HepG2 (cell line): ENCODE measurements at places on chromosomes 7 and 10. TPM values are rescaled to one million over a fixed set of nuclear protein-coding genes. Genes with fewer than 3 reads are reported as not detected.

The SLC26A4 gene
- total RNA-seq: 0.11 TPM in 1 of 2 replicates, not detected in the other

The PDE1C gene
- not detected in 2 replicates for total RNA-seq

The GUSB gene
- total RNA-seq: 8.8 and 18.8 TPM in 2 replicates

The GPR85 gene
- total RNA-seq: not detected in 2 replicates

The SUN3 gene
- total RNA-seq: not detected in 2 replicates

The SPDYE6 gene
- 0.07 TPM in 1 of 2 replicates, not detected in the other for total RNA-seq

DNA sequence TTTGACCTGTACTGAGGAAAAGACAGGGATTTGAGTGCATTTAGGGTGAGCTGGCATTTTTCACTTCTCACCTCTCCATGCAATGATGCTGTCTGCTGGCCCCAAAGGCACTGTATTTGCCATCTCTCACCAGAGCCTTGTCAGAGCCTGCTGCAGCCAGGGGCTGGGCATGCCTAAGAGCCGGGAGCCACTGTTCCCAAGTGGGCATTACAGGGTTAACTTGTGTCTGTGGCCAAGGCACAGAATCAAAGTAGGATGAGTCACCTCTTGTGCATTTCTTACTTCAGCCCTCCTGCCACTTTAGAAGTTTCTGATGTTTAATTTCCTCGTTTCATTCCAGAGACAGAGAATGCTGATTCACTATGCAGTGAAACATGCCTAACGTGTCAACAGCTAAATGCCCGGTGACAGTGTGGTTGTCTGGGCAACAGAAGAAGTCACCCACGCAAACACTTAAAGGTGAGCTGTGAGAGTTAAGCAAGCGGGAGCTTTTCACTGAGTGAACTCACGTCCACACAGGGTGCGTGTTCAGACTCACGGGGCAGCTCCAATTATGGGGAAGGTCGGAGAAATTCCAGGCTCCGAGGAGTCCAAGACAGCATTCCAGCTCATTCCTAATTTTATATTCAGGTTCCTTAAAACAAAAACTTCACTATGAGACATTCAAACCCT is 57.1 kb upstream of the IGFBP3 start:
- H3K4me1 ChIP-seq: peaks cover 69% of the 10 kb centered on the region
- no peak overlapping the region for H3K4me3 ChIP-seq

- no peaks in the 10 kb centered on the region for H3K4me1 ChIP-seq
- H3K27me3 ChIP-seq: peaks cover 75% of the 10 kb centered on the region
- no peaks in the 10 kb centered on the region for H3K36me3 ChIP-seq
- H3K27ac ChIP-seq: no peak overlapping the region
- no peak overlapping the region for H3K4me3 ChIP-seq
- DNase-seq: no peak
These were observed 29.7 kb downstream of the HTRA1 start for GRCh38 chr10:122490786-122491680.

GRCh38 chr7:157158400-157158799 is 19.7 kb downstream of the UBE3C start:
- H3K4me1 ChIP-seq: peaks cover 2% of the 10 kb centered on the region
- H3K27ac ChIP-seq: no peak overlapping the region
- no peaks in the 10 kb centered on the region; the same call in 1 of the 2 replicates for H3K36me3 ChIP-seq

GRCh38 chr10:102511583-102512274 is 8.0 kb downstream of the SUFU start:
- DNase-seq: no peak
- H3K27ac ChIP-seq: no peak overlapping the region
- H3K36me3 ChIP-seq: peaks cover 7% of the 10 kb centered on the region
- H3K27me3 ChIP-seq: no peaks in the 10 kb centered on the region

DNA sequence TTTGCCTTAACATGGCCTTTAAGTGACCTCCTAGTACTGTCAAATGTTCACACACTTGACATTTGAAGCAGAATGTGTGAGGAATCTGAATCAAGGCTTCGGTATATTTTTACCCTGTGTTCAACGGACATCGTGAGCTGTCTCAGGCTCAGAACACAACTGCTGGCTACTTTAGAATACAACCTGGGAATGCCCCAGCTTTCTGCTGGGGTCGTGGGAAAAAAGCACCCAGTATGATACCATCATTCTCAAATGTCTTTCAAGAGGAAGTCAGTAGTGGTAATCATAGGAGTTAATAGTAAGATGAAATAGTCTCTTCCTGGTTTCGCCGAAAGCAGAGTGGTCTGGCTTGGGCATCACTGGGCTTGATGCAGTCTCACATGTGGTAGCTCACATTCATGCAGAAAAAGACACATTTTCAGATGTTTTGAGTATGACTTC is 67.2 kb downstream of the CREB5 start:
- H3K27me3 ChIP-seq: peaks cover under 1% of the 10 kb centered on the region; the same call in 1 of the 3 replicates
- no peak overlapping the region for H3K4me3 ChIP-seq
- H3K27ac ChIP-seq: no peak overlapping the region
- no peak for DNase-seq
- H3K4me1 ChIP-seq: no peaks in the 10 kb centered on the region

DNA sequence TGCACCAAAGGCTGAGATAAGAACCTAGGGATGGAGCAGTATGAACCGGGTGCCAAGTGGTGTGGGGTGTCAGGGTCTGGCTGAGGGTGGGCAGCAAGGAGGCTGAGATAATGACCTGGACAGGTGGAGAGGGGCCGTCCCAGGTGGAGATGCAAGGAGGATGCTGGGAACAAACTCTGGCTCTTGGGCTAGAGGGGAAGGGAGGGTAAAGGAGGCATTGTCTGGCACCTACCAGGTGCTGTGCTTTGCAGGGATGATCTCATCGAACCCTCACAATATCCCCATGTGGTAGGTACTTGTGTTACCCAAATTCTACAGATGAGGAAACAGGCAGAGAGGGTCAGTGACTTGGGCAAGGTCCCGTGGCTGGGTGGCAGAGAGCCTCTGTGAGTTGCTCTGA is 19.9 kb upstream of the HOXA13 start:
- no peaks in the 10 kb centered on the region for H3K4me1 ChIP-seq
- H3K27ac ChIP-seq: no peak overlapping the region
- H3K36me3 ChIP-seq: no peaks in the 10 kb centered on the region
- H3K27me3 ChIP-seq: peaks cover 19% of the 10 kb centered on the region; the same call in 1 of the 3 replicates

DNA sequence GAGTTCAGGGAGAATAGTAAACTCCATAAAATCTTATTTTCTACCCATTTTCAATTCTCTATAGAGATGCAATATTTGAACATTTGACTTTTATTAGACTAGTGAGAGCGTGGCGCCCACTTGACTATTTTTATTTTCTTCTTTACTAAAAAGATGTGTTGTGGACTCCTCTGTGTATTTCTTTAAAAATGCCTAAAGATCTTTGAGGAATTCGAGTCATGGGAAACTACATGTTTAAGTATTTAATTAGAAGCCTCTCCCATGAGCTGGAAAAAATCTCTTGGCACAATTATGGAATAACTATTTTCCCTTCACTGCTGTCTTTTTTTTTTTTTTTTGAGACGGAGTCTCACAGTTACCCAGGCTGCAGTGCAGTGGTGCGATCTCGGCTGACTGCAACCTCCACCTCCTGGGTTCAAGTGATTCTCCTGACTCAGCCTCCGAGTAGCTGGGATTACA is 124.2 kb downstream of the ARHGAP12 start:
- no peak for DNase-seq
- no peaks in the 10 kb centered on the region for H3K27me3 ChIP-seq
- no peak overlapping the region for H3K27ac ChIP-seq

- peak; percentile 43 for DNase-seq
- no peaks in the 10 kb centered on the region for H3K27me3 ChIP-seq
- no peaks in the 10 kb centered on the region for H3K36me3 ChIP-seq
- no peak overlapping the region for H3K4me3 ChIP-seq
- no peak overlapping the region for H3K27ac ChIP-seq
These were observed 84.0 kb downstream of the ANLN start for GRCh38 chr7:36473454-36474282.

- no peaks in the 10 kb centered on the region for H3K27me3 ChIP-seq
- H3K36me3 ChIP-seq: no peaks in the 10 kb centered on the region
- no peak for DNase-seq
- no peak overlapping the region for H3K4me3 ChIP-seq
These were observed 69.4 kb downstream of the SAMD9 start for GRCh38 chr7:93048136-93048930.

- H3K4me3 ChIP-seq: no peak overlapping the region
- no peaks in the 10 kb centered on the region for H3K36me3 ChIP-seq
- no peaks in the 10 kb centered on the region for H3K27me3 ChIP-seq
- DNase-seq: no peak
- H3K27ac ChIP-seq: no peak overlapping the region
These were observed 122.3 kb downstream of the PPP1R3A start for GRCh38 chr7:113796557-113796956.

- no peak overlapping the region for H3K27ac ChIP-seq
- no peaks in the 10 kb centered on the region for H3K36me3 ChIP-seq
- no peak for DNase-seq
These were observed 123.0 kb downstream of the GPR85 start for GRCh38 chr7:112963634-112964033.

GRCh38 chr10:129942391-129942790 is 21.7 kb downstream of the EBF3 start:
- no peak overlapping the region for H3K27ac ChIP-seq
- H3K4me3 ChIP-seq: no peak overlapping the region
- DNase-seq: no peak

- no peak for DNase-seq
- H3K27me3 ChIP-seq: no peaks in the 10 kb centered on the region
- no peak overlapping the region for H3K27ac ChIP-seq
These were observed 57.7 kb downstream of the NXPH1 start for GRCh38 chr7:8491106-8491505.

DNA sequence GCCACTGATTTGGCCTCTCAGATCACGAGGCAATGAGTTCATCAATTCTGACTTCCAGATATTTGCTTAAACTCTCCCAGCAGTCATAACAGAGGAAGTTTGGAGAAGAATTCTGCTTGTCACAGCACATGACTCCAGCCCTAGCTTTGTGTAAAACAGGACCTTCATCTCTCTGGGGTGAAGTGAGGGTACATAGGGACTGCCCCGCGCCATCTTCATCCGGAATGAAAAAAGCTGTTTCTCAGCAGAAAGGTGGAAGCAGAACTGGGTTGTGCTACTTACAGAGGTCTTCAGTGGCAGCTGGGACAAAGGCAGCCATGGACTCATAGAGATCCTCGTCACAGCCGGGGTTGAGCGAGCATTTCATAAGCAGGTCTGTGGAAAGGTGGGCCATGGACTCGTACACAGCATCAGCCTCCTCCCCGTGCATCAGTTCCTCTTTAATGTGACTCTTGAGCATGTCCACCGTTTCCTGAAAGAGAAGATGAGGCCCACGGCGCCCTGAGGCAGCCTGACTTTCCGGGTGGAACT is 58.4 kb upstream of the TM9SF3 start:
- no peak overlapping the region for H3K27ac ChIP-seq
- H3K4me3 ChIP-seq: no peak overlapping the region
- peaks cover 8% of the 10 kb centered on the region; the same call in 2 of the 3 replicates for H3K36me3 ChIP-seq
- DNase-seq: no peak
- H3K4me1 ChIP-seq: peaks cover 24% of the 10 kb centered on the region

GRCh38 chr10:49055221-49055849 is 60.0 kb downstream of the VSTM4 start:
- no peak overlapping the region for H3K4me3 ChIP-seq
- no peaks in the 10 kb centered on the region for H3K4me1 ChIP-seq
- H3K27me3 ChIP-seq: 0 out of 3 replicates have a peak, but pooled peaks cover 4% of the 10 kb centered on the region
- H3K36me3 ChIP-seq: no peaks in the 10 kb centered on the region

DNA sequence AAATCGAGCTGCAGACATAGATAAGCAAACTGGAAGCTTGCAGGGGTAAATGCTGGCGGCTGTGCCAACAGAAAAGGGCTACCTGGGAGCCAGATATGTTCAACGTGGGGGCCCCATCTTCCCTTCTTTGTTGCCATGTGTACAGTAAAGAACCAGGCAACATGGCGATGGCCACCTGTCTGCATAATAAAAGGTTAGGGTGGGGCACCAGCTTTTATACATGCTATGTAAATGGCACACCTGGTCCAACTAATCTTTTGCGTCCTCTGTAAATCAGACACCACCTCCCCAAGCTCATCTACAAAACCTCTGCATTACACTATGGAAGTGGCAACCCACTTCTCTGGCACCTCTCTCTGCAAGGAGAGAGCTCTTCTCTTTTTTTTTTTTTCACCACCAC is 13.9 kb downstream of the BUD31 start:
- no peak overlapping the region for H3K4me3 ChIP-seq
- H3K27ac ChIP-seq: no peak overlapping the region
- DNase-seq: no peak
- H3K4me1 ChIP-seq: 0 out of 2 replicates have a peak, but pooled peaks cover 7% of the 10 kb centered on the region
